ENCODE measurements at places on chromosomes 1 and 21. TPM values are rescaled to one million over a fixed set of nuclear protein-coding genes. Genes with fewer than 3 reads are reported as not detected.

GRCh38 chr21:36916718-36917117, 49.8 kb downstream of the HLCS start:
- H3K4me1 ChIP-seq = peaks cover 50% of the 10 kb centered on the region
- H3K36me3 ChIP-seq = no peaks in the 10 kb centered on the region
- H3K27ac ChIP-seq = no peak overlapping the region
- no peak for DNase-seq
- no peaks in the 10 kb centered on the region for H3K27me3 ChIP-seq
- H3K4me3 ChIP-seq = no peak overlapping the region

SEMA4A gene
- total RNA-seq = 0.09 TPM

PDPN gene
- not detected for total RNA-seq

DNA sequence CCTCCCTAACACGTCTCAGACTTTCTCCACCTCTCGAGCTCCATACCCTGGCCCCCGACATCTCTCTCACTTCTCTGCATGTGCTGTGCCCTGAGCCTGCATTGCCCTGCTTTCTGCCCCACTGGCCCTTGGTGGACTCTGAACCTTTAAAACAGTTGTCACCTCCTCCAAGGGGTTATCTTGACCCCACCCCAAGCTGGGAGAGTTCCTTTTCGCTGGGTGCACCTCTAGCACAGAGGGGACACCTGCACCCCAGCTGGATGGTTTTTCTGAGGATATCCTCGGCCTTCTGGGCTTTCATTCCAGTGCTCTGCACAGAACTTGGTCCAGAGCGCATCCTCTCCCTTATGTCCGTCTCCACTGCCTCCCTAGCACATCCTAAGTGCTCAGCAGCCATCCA, 4.2 kb upstream of the CDCP2 start:
- no peak for DNase-seq
- no peaks in the 10 kb centered on the region for H3K36me3 ChIP-seq
- H3K4me1 ChIP-seq = peaks cover 30% of the 10 kb centered on the region
- no peaks in the 10 kb centered on the region for H3K27me3 ChIP-seq
- no peak overlapping the region for H3K27ac ChIP-seq

All from HepG2 (cell line).